ENCODE measurements at places on chromosomes 13 and 19.

GRCh38 chr19:8577247-8577646 is at the start of gene MYO1F:
TSS of gene MYO1F (minus strand) at chr19:8577442. CDS start at chr19:8577309, 133 bp downstream.
- peak; percentile 86 for DNase-seq

DNA sequence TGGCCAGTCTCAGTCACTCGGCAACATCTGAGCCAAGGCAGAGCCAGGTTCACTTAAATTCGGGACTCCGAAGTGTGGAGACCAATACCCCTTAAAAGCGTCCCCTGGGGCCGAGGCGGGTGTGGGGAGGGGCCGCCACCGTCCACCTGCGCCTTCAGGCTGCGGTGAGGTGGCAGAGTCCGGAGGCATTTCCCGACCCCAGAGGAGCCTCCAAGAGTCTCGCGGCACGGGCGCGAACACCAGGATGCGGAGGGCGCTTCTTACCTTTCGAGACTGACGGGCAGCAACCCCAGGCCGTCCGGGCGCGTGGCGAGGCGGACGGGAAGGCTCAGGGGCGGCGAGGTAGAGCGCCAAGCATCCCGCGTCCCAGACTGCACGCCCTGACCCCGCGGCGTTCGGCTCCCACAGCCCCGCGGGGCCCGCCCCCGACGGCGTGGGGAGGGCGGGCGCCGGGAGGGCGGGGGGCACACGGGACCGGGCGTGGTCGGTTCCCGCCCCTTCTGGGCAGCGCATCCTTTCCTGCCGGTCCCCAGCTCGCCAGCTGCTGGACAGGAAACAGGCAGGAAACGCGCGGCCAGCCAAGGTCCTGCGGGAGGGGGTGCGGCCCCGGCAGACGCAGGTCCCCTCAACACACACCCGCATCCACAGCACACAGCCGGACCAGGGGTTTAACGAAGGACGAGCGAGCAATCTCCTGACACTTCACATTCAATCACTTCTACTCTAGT is at the start of gene THSD1:
Gene THSD1 (minus strand): TSS at position 406 of the 728 bp plus-strand sequence. CDS start 3,572 bp downstream, outside the sequence.
- no peak for DNase-seq

DNA sequence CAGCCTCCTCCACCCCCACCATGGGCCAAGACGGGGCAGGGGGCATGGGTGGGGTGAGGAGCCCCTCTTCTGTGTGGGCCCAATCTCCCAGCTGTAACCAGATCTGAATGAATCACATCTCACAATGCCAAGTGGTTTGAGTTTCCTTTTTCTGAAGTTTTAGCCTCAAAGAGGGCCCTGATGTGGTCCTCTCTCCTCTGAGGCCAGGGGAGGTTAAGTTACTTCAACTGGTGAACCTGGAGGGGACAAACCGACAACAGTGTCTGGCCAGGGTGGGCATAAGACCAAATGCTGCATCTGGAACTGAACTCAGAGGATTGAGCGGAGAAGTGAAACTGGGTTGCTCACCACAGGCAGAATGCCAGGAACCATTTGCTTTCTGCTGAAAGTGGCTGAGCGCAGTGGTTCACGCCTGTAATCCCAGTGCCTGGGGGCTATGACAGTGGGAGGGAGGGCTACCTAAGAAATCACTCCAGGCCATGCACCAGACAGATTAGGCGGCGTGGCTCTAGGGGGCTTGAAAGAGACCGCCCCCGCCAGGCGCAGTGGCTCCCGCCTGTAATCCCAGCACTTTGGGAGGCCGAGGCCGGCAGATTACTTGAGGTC is 15.4 kb upstream of the IRGC start:
- peak; percentile 30 for DNase-seq

GRCh38 chr13:111184458-111185401 is 69.6 kb downstream of the ARHGEF7 start:
- DNase-seq: no peak

GRCh38 chr19:39971380-39972035 is 543 bp downstream of the PSMC4 start:
- peak; percentile 54 for DNase-seq

- DNase-seq: no peak
Measured at GRCh38 chr13:45372189-45373161, 31.5 kb upstream of the TPT1 start.

DNA sequence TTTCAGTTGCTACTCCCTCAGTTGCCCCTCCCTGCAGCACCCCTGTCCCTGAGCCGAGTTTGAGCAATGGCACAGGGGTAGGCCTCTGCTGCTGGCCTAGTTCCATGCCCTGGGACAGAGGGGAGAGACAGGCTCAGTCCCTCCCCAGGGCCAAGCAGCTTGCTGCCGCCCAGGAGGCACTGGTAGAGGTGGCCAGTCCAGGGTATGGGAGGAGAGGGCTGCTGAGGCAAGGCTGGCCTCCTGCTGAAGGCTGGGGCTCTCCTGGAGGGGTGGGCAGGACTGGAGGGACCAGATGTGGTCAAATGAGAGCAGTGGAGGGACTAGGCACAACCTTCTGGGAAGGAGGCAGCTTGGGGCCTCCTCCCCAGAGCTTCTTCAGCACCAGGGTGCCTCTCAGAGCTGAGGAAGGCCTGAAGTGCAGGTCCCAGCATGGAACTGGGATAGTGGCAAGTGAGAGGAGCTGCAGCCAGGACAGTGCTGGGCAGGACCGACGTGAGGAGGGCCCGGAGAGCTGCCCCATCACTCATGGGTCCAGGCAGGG is 29.8 kb upstream of the VSTM2B start:
- no peak for DNase-seq

DNA sequence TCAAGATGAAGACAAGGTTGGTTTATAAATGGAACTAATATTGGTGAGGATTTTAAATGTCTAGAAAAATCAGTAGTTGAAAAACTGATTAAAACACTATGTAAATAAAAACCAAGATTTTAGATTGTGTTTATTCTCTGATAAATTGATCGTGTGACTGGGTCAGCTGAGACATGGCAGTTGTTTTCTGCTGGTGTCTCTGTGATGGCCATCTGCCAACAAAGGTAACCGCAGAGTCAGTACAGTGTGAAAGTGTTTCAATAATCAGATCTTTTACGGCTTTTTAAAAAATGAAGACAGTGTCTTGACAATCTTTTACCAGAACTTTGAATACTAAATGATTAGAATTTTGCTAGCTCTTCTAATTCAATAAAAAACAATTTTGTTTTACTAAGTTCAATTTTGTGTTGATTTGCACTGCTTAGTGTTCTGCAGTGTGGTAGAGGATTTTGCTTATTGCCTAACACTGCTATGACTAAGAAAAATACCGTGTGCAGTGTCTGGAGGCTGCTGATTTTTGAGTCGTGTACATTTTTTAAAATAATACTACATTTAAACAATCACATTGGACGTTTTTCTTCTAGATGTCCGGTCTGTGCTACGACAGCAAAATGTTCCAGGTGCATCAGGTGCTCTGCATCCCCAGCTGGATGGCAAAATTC is 32.7 kb upstream of the GPR183 start:
- peak; percentile 85 for DNase-seq

DNA sequence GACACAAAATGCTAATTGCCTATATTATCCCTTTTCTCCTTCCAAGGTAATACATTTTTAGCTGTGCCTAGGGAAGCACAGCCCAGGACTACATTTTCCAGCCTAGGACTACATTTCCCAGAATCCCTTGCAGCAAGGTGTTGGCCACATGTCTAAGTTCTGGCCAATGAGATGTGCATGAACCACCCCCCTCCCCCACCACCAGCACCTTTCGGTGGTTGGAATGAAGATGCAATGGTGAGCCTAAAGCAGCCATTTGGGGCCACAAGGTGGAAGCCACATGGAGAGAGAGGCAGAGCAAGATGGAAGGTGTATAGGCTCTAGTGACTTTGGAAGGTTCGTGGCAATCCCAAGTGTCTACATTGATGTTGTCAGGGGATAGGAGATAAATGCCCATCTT is 16.2 kb downstream of the UNC13A start:
- peak; percentile 41 for DNase-seq

DNA sequence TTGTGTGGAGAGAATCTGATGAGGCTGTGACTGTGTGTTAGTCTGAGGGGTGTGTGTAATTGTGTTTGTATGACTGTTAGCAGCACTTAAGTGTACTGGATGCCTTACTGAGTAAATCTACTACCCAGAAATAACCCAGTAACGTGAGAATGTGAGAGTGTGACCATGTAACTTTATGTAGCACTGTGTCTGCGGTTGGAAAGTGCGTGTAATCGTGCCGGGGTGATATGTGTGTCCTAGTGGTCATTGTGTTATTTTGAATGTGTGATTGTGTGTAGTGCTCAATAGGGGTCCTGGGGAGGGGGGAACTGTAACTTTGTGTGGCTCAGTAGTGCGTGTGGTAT is 550 bp downstream of the ZNF383 start:
- DNase-seq: peak; percentile 65

- DNase-seq: no peak
Measured at GRCh38 chr13:110062777-110063442, 244.0 kb downstream of the COL4A1 start.

DNA sequence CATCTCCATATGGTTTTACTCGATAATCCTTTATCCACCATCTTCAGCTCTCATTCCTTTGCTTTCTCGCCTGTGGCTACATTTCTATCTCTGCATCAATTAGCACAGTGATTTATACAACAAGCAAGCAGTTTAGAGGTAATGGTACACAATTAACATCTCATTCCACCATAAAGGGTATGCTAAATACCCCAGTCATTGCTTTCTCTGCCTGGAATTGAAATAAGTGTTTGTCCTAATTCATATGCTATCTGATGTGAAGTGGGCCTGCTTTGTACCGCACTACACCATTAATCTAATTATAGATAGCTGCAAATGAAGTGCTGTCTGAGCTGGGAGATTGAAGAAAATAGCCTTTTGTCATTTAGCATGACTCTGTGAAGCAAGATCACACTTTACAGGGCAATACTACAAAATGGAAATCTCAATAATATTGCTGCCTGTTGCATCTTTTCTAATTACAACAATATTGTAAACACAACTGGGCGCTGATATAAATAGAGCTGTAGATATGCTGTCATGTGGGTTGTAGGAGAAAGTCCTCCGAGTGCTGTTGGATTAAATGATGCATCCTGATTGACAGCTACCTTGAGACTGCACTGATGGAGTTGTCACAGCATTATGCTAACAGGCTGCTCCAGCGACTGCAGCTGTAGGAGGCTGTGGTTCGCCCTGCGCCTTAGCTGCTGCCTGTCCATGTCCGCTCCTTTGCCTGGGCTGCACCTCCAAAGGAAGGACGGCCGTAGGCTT is 78.2 kb downstream of the GGACT start:
- no peak for DNase-seq

- DNase-seq: no peak
Measured at GRCh38 chr13:30026093-30026492, 175.7 kb upstream of the UBL3 start.

DNA sequence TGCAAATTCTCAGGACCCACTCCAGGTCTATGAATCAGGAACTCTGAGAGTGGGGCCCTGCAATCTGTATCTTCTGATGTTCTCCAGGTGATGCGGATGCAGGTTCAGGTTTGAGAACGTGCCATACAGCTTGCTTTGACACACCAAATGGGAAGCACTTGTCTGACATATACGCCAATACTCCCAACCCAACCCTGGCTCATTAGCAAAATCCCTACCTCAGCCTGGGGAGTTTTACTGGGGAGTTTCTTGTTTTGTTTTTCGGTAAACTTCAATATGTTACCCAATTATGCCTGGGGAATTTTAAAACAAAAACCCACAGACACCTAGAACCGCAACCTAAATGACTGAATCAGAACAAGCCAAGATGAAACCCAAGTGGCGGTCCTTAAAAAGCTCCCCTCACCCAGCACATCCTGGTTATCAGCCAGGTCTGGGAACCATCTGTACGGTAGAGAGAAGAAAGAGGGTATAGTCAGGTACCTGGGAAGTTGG is 41.2 kb downstream of the ABCC4 start:
- no peak for DNase-seq

DNA sequence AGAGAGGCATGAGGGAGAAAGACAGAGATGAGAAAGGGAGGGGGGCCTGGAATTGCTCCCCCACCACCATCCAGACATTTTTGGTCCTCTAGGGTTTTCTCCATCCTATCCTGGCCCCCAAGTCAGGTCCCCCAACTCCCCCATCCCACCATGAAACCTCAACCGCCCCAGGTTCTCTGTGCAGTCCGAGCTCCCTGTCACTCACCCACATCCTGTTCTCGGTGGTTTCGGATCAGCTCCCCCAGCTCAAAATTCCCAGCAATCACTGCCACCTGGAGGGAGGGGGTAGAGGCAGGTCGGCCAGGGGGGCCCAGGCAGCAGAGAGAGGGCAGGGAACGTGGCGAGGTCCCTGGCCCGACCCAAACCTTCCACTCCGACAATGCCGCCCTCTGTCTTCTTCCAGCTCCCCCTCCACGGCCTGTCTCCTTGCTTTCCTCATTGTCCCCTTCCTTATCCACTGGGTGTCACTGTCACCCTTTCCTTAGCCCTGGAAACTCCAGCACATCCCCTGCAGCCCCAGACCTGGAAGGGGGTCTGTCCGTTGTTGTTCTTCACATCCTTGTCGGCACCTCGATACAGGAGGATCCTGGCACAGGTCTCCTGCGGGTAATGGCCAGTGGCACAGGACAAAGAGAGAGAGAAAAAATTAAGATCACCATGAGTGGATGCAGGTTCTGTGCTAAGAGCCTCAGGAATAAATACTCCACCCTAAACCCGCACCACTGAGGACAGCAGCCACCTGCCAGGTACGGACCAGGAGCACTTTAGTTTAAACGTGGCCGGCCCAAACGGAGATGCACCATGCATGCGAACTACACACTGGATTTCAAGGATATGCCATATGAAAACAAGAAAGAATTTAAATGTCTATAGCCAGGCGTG is 15.4 kb downstream of the SHANK1 start:
- DNase-seq: no peak

DNA sequence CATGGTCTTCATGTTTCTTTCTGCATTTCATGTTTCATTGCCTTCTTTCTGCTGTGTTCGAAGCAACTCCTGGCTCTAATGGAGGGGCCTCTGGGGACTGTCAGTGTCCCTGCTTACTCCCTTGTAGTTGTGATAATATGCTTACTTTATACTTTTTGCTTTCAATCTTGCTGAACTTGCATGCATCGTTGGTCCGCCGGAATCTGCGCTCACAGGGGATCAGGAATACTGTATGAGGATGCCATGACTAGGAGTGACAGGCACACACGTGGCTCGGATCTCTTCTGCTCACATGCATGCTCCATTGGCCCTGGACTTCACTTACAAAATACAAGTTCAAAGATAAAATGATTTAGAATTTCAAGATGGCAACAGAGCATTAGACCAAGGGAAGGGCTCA is 108.8 kb downstream of the SIPA1L3 start:
- no peak for DNase-seq

- DNase-seq: no peak
Measured at GRCh38 chr19:18388960-18389725, 3.2 kb downstream of the GDF15 start.
